Heart right ventricle (tissue), 16 donors: ENCODE measurements at places on chromosomes 6 and 20. TPM values are rescaled to one million over a fixed set of nuclear protein-coding genes. Genes with fewer than 3 reads are reported as not detected.

DNA sequence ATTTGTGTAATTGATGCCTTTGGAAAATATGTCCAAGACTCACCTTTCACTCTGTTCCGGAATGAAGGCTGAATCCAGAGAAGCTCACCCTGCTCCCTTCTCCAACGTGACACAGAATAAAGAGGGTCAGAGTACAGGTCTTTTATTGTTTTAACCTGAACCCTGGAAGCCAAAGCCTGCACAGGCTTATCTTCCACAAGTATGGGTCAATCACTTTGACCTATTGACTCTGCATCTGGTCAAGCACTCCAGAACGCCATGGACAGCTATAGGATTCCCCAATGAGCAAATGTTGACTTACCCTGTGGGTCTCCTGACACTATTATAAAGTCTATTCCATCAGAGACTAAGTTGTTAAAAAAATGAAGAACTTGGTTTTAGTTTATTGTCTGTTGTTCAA, 158.4 kb upstream of the MYLIP start:
- DNase-seq, result no peak

GRCh38 chr6:149217466-149217888, 100.0 kb upstream of the TAB2 start:
- DNase-seq, result no peak

GRCh38 chr20:44888226-44889103, 3.0 kb downstream of the YWHAB start:
- no peak for DNase-seq

GRCh38 chr20:24134930-24135329, 146.4 kb upstream of the GGTLC1 start:
- no peak for DNase-seq

DNA sequence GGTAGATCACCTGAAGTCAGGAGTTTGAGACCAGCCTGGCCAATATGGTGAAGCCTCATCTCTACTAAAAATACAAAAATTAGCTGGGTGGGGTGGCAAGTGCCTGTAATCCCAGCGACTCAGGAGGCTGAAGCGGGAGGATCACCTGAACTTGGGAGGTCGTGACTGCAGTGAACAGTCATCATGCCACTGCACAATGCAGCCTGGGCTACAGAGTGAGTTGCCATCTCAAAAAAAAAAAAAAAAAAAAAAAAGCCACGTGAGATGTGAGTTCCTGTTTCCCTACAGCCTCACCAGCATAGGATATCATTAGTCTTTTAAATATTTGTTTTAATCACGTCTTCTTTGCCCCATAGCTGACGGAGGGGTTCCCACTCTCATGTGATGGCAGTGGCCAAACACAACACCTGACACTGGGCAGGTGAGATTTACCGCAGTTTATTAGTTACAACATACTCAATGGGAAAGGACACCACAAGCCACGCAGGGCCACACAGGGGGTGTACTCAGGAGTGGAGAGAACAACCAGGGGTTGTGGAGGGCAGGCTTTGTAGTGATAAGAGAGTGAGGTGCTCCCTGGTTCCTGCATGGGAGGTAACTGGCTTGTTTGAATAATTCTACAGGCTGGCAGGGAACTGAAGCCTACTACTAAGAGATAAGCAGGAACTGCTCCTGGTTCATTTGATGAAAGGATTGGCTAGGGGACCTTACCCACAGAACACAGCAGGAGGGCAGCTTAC, 4.6 kb upstream of the LZTS3 start:
- DNase-seq, result no peak

GRCh38 chr6:159372333-159372732, 203.1 kb downstream of the FNDC1 start:
- DNase-seq, result no peak

GRCh38 chr6:166258854-166259276, 49.3 kb downstream of the PRR18 start:
- peak; percentile 33 for DNase-seq

DNA sequence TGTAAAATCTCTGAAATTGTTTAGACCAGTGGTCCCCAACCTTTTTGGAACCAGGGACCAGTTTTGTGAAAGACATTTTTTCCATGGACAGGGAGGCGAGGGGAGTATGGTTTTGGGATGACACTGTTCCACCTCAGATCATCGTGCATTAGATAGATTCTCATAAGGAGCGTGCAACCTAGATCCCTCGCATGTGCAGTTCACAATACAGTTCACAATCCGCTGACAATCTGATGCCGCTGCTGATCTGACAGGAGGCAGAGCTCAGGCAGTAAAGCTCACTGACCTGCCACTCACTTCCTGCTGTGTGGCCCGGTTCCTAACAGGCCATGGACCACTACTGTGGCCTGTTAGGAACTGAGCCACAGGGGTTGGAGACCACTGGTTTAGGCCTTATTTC, 115.2 kb downstream of the EPM2A start:
- no peak for DNase-seq

- no peak for DNase-seq
Measured at GRCh38 chr6:125667326-125667725, 82.1 kb upstream of the HEY2 start.

GRCh38 chr6:134519465-134519864, 201.6 kb upstream of the SGK1 start:
- DNase-seq, result peak; percentile 52

- no peak for DNase-seq
Measured at GRCh38 chr6:3471711-3472110, 14.9 kb upstream of the SLC22A23 start.

DNA sequence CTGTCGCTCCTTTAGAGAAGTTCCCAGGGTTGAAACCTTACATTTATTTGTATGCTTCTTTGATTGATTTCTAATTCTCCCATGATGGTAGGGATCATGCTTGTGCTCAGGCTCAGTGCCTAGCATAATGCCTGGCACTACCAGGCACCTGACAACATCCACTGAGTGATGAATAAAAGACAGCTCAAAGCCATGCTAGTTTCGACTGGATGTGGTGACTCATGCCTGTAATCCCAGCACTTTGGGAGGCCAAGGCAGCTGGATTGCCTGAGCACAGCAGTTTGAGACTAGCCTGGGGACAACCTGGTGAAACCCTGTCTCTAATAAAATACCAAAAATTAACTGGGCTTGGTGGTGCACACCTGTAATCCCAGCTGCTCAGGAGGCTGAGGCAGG, 11.6 kb upstream of the CD164 start:
- no peak for DNase-seq

DNA sequence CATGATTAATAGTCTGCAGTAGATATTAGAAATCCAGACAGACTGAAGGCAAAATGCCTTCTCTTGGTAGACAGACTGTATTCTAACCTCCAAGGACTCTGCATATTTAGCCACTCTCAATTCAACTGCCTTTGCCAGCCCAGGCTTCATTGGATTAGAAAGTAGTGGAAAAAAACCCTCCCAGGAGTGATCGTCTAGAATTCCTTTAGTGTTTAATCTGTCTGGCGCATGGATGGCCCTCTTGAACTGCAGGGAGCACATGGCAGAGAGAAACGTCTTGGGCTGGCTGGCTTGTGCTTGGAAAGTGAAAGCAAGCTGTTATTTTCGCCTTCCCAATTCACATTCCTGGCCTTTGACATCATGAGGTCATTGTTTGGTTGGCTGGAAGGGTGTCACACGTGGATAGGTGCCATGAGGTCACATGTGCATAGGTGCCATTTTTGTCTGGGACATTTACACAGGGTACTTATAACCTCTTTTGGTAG, 30.9 kb upstream of the NEDD9 start:
- DNase-seq, result no peak

DNA sequence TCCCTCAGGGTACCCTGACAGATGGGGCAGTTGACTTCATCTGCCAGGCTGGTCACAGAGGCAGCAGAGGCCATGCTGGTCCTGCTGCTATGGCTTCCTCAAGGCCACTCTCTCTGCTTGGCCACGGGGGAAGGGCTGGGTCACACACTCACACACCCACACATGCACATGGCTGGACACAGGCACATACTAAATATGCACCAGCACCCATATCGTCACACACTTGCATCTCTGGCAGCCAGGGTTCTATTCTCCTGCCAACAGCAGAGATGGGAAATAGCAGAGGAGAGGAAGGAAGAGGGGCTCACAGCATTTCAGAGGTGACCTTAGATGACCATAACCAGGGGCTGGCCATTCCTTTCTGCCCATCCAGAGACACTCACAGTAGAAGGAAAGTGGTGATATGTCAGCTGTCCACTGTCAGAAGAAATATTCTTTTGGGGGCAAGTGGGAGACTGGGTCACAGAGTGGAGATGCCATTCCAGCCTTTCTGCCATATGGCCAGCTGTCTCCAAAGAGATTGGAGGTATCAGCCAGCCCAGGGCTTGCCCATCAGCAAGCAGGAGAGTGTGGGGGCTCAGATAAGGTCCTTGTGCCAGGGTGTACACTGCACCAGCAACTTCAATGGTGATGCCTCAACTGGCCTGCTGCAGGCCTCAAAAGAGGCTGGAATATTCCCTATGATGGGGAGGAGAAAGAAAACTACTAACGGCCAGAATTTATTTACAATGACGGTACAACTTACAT, at the start of gene TRIM10:
TRIM10 (minus strand) TSS at position 427 of the 747 bp plus-strand sequence; CDS start at position 74, 353 bp downstream.
- DNase-seq, result no peak

DNA sequence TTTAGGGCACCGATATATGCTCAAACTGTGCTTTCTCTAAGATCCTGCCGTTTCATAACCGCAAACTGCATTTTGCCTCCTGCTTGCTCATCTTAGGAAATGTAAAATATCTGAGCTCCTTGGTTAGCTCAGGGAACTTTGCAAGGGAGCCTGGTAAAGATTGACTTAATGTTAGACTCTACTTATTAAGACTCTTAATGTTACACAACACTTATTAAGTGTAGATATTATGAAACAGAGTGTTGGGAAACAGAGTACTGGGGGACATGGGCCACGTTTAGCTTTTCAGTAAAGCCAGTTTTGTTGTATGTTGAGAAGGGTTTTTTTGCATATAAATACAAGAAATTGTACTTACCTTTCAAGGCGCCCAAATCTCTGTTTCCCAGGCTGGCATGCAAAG, 1.9 kb downstream of the LTV1 start:
- DNase-seq, result no peak

- no peak for DNase-seq
Measured at GRCh38 chr6:3744211-3744900, 7.2 kb downstream of the PXDC1 start.

DNA sequence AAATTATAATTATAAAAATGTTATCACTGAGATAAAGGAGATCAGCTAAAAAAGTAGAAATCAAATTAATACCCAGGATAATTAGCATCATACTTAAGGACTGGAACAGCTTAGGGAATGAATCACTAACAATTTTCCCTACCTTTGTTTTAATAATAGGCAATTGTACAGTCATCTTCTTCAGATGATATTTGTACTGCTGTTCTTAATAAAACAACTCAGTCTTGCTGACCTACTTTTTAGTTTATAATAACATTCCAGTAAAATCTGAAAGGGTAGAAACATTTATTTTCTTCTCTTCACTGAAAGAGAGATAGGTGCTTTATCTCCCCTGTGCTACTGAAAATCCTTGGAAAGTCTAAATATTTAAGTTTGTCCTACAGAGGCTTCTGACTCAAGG, 271.2 kb upstream of the THEMIS start:
- no peak for DNase-seq

- DNase-seq, result no peak
Measured at GRCh38 chr20:60884277-60884676, 367.8 kb upstream of the CDH4 start.

- no peak for DNase-seq
Measured at GRCh38 chr6:35356391-35356790, 14.0 kb downstream of the PPARD start.

DNA sequence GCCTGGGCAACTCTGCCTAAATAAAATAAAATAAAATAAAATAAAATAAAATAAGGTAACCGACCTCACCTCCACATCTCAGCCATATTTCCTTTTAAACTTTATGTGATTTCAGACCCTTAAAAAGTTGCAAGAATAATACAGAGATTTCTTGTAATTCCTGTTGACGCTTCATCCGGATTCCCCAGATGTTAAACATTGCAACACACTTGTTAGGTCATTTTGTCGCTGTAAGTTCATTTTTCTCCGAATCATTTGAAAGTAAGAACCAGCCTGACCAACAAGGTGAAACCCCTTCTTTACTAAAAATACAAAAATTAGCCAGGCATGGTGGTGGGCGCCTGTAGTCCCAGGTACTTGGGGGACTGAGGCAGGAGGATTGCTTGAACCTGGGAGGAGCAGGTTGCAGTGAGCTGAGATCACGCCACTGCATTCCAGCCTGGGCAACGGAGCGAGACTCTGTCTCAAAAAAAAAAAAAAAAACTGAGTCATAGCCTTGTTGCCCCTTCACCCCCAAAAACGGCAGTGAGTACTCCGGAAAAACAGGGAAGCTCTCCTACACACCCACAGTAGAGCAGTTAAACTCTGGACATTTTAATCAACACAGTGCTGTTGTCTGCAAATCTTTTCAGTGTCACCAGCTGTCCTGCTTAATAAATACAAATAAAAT, 5.9 kb downstream of the PYGB start:
- DNase-seq, result no peak

- DNase-seq, result no peak
Measured at GRCh38 chr6:105907301-105907700, 178.8 kb upstream of the PRDM1 start.

- no peak for DNase-seq
Measured at GRCh38 chr20:7984192-7984591, 35.4 kb downstream of the TMX4 start.

GRCh38 chr20:24432046-24432442, 37.4 kb upstream of the SYNDIG1 start:
- no peak for DNase-seq

- DNase-seq, result no peak
Measured at GRCh38 chr6:69631552-69632346, 165.1 kb downstream of the LMBRD1 start.

DNA sequence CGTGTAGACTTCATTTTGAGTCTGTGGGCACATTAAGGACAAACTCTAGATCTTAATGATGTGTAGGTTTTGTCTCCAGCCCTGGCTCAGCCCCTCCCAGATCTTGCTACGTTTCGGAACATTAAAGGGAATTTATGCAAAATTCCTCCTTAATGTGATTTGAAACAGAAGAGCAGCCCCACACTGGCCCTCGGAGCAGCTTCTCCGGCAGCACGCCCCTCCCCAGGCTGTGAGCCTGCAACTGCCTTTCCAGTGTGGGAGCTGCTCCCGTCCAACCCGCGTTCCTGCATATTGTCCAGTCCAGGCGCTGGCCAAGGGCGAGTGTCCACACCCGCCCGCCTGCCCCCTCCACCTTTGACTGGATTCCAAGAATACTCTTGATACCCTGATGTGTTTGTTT, 257.2 kb downstream of the TAF4 start:
- DNase-seq, result no peak

The AVP gene
- total RNA-seq, result not detected

The CCN2 gene
- total RNA-seq, result 27.9 TPM

The HCK gene
- 2.0 TPM for total RNA-seq

The MYLK4 gene
- 0.97 TPM for total RNA-seq

The SLC22A3 gene
- 0.76 TPM for total RNA-seq

The OLIG3 gene
- not detected for total RNA-seq

The UFL1 gene
- total RNA-seq, result 32.0 TPM

The TRIM31 gene
- not detected for total RNA-seq
